ENCODE measurements at places on chromosomes 3 and 15.

DNA sequence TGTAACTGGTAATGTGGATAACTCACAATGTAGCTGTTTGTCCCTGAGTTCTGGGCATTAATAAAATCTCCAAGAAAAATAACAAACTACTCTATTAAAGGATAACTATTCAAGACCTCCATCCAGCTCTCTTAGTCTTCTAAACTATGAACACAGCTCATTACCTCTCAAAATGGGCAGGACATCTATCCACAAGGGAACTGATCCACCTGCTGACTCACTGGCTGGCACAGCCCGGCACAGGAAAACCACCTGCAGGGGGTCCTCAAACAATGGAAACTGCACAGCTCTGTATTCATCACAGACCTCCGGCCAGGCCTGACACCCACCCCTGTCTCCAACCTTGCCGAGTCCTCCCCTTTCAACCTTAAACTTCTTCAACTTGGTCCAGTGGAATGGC is 255.4 kb downstream of the TJP1 start:
- DNase-seq: no peak

DNA sequence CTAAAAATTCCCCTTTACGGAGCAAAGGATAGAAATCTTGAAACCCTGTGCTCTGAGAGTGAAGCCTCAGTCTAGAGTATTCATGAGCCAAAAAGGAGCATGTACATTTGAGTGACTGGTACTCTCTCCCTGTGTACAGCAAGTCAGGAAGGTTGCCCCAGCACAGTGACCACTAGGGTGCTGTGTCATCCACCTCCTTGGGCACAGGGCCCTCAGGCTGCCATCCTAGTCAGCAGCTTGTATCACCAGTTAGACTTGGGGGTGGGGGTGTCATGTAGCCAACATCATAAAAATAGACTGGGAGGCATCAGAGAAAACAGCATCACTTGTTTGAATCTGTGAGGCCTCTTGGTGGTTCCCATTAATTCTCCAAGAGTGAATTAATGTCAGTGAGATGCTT is 12.0 kb downstream of the NME9 start:
- no peak for DNase-seq

- DNase-seq: peak; percentile 77
Measured at GRCh38 chr3:44098656-44099415, 142.8 kb upstream of the TOPAZ1 start.

- DNase-seq: peak; percentile 29
Measured at GRCh38 chr3:183449791-183450190, 21.4 kb upstream of the MCF2L2 start.

All from pons (tissue), 1 donor.